ENCODE measurements at places on chromosomes 13 and 19. TPM values are rescaled to one million over a fixed set of nuclear protein-coding genes. Genes with fewer than 3 reads are reported as not detected.

SGCG gene
- total RNA-seq: not detected

GFY gene
- total RNA-seq: not detected

TPTE2 gene
- not detected for total RNA-seq

ZNF714 gene
- total RNA-seq: 21.1 TPM

CGB3 gene
- not detected for total RNA-seq

- H3K27me3 ChIP-seq: peaks cover 3% of the 10 kb centered on the region
- DNase-seq: no peak
- H3K4me1 ChIP-seq: no peaks in the 10 kb centered on the region
- H3K27ac ChIP-seq: no peak overlapping the region
These were observed 161.3 kb upstream of the GPR12 start for GRCh38 chr13:26921918-26922317.

GRCh38 chr19:45087531-45087930 lies 5.4 kb upstream of the PPP1R37 start:
- H3K27ac ChIP-seq: peak overlapping the region; percentile 81
- peaks cover 23% of the 10 kb centered on the region for H3K4me1 ChIP-seq
- H3K4me3 ChIP-seq: peak overlapping the region; percentile 5
- DNase-seq: peak; percentile 67
- no peaks in the 10 kb centered on the region for H3K27me3 ChIP-seq

- no peak overlapping the region for H3K27ac ChIP-seq
- DNase-seq: no peak
- H3K4me1 ChIP-seq: no peaks in the 10 kb centered on the region
- no peak overlapping the region for H3K4me3 ChIP-seq
- no peaks in the 10 kb centered on the region for H3K27me3 ChIP-seq
These were observed 686.3 kb downstream of the FGF9 start for GRCh38 chr13:22357132-22357531.

- peaks cover 9% of the 10 kb centered on the region for H3K4me1 ChIP-seq
- no peak for DNase-seq
- H3K27ac ChIP-seq: no peak overlapping the region
These were observed 1.1 kb upstream of the FARP1 start for GRCh38 chr13:98141509-98142379.

DNA sequence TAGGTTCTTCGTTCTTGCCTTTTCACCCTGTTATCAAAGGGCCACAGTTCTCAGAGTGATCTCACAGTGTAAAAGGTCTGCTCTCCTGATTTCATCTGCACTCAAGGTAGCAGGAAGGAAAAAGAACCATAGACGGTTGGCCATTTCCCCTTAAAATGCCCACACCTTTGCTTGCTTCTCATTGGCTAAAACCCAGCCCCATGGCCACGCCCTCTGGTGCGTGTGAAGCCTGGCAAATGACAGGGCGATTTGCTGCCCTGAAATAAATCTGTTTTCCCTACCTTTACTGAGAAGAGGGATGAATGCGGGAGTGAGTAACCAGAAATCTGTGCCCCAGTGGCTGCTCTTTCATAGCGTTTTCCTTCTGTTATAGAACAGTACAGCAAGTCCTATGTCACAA lies 269.3 kb downstream of the POU4F1 start:
- no peak overlapping the region for H3K27ac ChIP-seq
- no peak for DNase-seq
- H3K27me3 ChIP-seq: peaks cover 7% of the 10 kb centered on the region
- no peaks in the 10 kb centered on the region for H3K4me1 ChIP-seq

GRCh38 chr19:8849232-8849631 lies 17.1 kb downstream of the MBD3L1 start:
- no peak overlapping the region for H3K4me3 ChIP-seq
- no peak overlapping the region for H3K27ac ChIP-seq
- no peaks in the 10 kb centered on the region for H3K4me1 ChIP-seq
- H3K36me3 ChIP-seq: no peaks in the 10 kb centered on the region
- DNase-seq: no peak
- peaks cover 13% of the 10 kb centered on the region for H3K27me3 ChIP-seq

- no peaks in the 10 kb centered on the region for H3K36me3 ChIP-seq
- H3K4me3 ChIP-seq: no peak overlapping the region
- no peaks in the 10 kb centered on the region for H3K27me3 ChIP-seq
These were observed 609.8 kb upstream of the KLF12 start for GRCh38 chr13:74743992-74744391.

- no peak overlapping the region for H3K4me3 ChIP-seq
- no peaks in the 10 kb centered on the region for H3K36me3 ChIP-seq
- DNase-seq: no peak
These were observed 115.9 kb downstream of the TSHZ3 start for GRCh38 chr19:31233295-31233800.

DNA sequence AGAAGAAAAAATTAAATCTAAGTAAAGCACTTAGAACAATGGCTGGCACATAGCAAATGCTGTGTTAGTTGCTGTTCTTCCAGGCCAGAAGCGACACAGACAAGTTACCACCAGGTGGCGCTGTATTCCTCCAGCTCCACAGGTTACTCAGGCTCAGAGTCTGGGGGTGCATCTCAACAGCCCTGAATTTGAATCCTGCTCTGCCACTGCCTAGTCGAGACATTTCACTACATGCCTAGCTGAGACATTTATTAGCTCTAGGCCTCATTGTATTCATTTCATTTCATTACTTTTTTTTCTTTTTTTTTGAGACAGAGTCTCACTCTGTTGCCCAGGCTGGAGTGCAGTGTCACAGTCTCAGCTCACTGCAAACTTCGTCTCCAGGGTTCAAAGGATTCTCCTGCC lies 16.4 kb upstream of the CYP2B6 start:
- peaks cover 4% of the 10 kb centered on the region for H3K27me3 ChIP-seq
- no peak overlapping the region for H3K27ac ChIP-seq
- no peaks in the 10 kb centered on the region for H3K36me3 ChIP-seq
- peak; percentile 90 for DNase-seq

GRCh38 chr13:27661017-27661416 lies 39.3 kb downstream of the POLR1D start:
- H3K4me3 ChIP-seq: no peak overlapping the region
- no peak overlapping the region for H3K27ac ChIP-seq
- H3K27me3 ChIP-seq: no peaks in the 10 kb centered on the region
- H3K4me1 ChIP-seq: peaks cover 7% of the 10 kb centered on the region
- DNase-seq: no peak
- peaks cover 14% of the 10 kb centered on the region for H3K36me3 ChIP-seq

DNA sequence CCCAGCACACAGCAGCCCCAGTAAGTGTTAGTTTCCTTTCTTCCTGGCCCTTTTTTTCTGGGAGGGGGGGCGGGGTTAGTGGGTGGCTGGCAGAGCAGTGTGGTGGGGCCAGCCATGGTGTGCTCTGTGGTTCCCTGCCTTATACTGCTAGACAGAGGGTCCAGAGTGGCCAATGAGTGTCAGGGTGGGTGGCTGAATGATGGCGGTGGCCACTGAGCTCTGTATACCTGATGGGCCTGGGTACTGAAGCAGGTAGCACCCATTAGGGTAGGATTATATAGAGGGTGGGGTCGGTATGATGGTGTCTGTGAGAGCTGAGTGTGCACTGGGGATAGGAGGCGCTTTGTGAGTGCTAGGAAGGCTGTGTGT lies 13.8 kb downstream of the CIC start:
- DNase-seq: no peak
- H3K36me3 ChIP-seq: peaks cover 3% of the 10 kb centered on the region
- H3K4me3 ChIP-seq: peak overlapping the region; percentile 23
- peaks cover 49% of the 10 kb centered on the region for H3K4me1 ChIP-seq

GRCh38 chr13:92028695-92029094 lies 630.3 kb downstream of the GPC5 start:
- no peaks in the 10 kb centered on the region for H3K36me3 ChIP-seq
- H3K27me3 ChIP-seq: no peaks in the 10 kb centered on the region
- no peak overlapping the region for H3K4me3 ChIP-seq
- DNase-seq: no peak

- DNase-seq: peak; percentile 19
- no peaks in the 10 kb centered on the region for H3K36me3 ChIP-seq
- no peak overlapping the region for H3K4me3 ChIP-seq
- H3K4me1 ChIP-seq: peaks cover 2% of the 10 kb centered on the region
- no peaks in the 10 kb centered on the region for H3K27me3 ChIP-seq
- H3K27ac ChIP-seq: no peak overlapping the region
These were observed 63.4 kb downstream of the KCTD12 start for GRCh38 chr13:76822698-76823267.

- H3K27me3 ChIP-seq: peaks cover 10% of the 10 kb centered on the region
- no peaks in the 10 kb centered on the region for H3K36me3 ChIP-seq
- H3K4me1 ChIP-seq: no peaks in the 10 kb centered on the region
- no peak overlapping the region for H3K4me3 ChIP-seq
These were observed 28.3 kb upstream of the PCDH9 start for GRCh38 chr13:67258482-67258881.

DNA sequence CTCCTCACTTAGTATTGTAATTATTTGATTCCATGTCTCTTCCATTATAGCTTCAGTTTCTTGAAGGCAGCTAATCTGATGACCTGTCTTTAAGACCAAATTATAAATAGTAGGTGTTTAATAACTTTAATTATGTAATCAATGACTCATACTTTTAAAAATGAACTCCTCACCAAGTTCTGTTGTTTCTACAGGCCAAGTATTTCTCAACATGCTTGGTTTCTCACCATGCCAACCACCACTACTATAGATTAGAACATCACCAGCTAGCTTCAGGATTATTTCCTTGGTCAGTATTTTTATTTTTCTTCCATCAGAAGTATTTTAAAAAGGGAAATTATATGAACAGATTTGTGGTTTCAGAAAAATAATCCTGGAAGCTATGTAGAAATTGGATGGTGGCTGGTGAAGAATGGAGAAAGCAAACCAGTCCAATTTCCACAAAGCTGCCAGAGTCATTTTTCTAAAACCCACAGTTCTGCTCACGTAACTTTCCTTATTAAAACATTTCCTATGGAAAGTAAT lies 237.7 kb upstream of the DACH1 start:
- no peaks in the 10 kb centered on the region for H3K36me3 ChIP-seq
- no peaks in the 10 kb centered on the region for H3K4me1 ChIP-seq
- H3K4me3 ChIP-seq: no peak overlapping the region
- H3K27me3 ChIP-seq: no peaks in the 10 kb centered on the region
- no peak overlapping the region for H3K27ac ChIP-seq
